IMR-90 (cell line): ENCODE measurements at places on chromosomes 1 and 21.

GRCh38 chr1:22471078-22471477, 19.4 kb downstream of the ZBTB40 start:
- H3K4me3 ChIP-seq = no peak overlapping the region
- no peaks in the 10 kb centered on the region for H3K36me3 ChIP-seq
- peak; percentile 54 for DNase-seq
- 0 out of 2 replicates have a peak, but pooled peaks cover 2% of the 10 kb centered on the region for H3K4me1 ChIP-seq

DNA sequence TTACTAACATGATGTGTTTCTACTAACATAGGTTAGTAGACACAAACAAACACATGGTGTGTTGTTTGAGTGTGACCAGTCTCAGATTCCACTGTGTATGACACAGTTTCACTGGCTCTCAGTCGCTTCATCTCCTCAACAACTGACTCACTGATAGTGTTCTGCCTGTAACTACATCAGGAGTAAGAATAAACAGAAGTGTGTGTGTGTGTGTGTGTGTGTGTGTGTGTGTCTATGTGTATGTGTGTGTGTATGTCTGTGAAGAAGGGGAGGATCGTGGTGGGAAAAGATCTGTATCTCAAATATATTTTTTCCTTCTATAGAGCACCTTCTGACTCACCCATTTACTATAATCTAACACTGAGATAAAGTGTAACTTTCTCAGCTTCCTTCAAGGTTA, 391.0 kb downstream of the PTPRC start:
- no peaks in the 10 kb centered on the region for H3K27me3 ChIP-seq
- no peaks in the 10 kb centered on the region for H3K36me3 ChIP-seq
- no peak overlapping the region for H3K4me3 ChIP-seq
- DNase-seq = peak; percentile 82

- H3K4me1 ChIP-seq = peaks cover 2% of the 10 kb centered on the region; the same call in 1 of the 2 replicates
- H3K36me3 ChIP-seq = peaks cover 2% of the 10 kb centered on the region; the same call in 1 of the 2 replicates
- peak within 1 kb of the TSS; percentile 96 for H3K27ac ChIP-seq
- peak; percentile 98 for DNase-seq
Observed at GRCh38 chr1:225777583-225778336, at the start of gene SRP9. Gene SRP9, plus strand, starts transcription at chr1:225777826. Its CDS starts 115 bp downstream, at chr1:225777941.

GRCh38 chr1:232952514-232953499, 2.4 kb downstream of the NTPCR start:
- H3K4me1 ChIP-seq = peaks cover 10% of the 10 kb centered on the region
- peak; percentile 56 for DNase-seq
- no peak overlapping the region for H3K4me3 ChIP-seq
- no peaks in the 10 kb centered on the region for H3K27me3 ChIP-seq
- H3K27ac ChIP-seq = peak overlapping the region; percentile 69; the same call in 1 of the 2 replicates
